ENCODE measurements at places on chromosomes 3 and 15.

GRCh38 chr15:90300988-90301706 lies 35.7 kb downstream of the NGRN start:
- peak; percentile 28 for DNase-seq

GRCh38 chr3:38031022-38031994 lies 1.9 kb upstream of the PLCD1 start:
- peak; percentile 26 for DNase-seq

DNA sequence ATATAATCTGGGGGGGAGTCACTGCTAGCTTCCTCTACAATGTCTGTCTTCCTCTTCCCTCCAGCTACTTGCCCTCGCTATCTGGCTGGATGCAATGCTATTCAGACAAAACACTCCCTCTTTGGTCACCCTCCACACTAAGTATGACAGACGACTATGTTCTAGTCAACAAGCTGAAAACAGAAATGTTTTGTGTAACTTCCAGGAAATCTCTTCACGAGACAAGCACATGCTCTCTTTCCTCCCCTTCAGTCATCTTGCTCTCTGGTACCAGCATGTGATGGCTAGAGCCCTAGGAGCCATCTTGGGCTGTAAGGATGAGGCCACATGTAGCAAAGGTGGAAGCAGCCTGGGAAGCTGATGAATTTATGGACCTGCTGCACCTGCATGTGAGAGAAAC lies 151.3 kb downstream of the ARRDC4 start:
- DNase-seq = no peak

- no peak for DNase-seq
Observed at GRCh38 chr3:16897254-16897926, 12.6 kb downstream of the PLCL2 start.

- no peak for DNase-seq
Observed at GRCh38 chr3:157913741-157914150, 192.5 kb downstream of the SHOX2 start.

- no peak for DNase-seq
Observed at GRCh38 chr15:74889390-74889882, 406 bp upstream of the MPI start.

GRCh38 chr3:40152482-40153133 lies 156.9 kb upstream of the EIF1B start:
- DNase-seq = no peak

GRCh38 chr3:108301695-108302404 lies 5.5 kb downstream of the HHLA2 start:
- DNase-seq = no peak

DNA sequence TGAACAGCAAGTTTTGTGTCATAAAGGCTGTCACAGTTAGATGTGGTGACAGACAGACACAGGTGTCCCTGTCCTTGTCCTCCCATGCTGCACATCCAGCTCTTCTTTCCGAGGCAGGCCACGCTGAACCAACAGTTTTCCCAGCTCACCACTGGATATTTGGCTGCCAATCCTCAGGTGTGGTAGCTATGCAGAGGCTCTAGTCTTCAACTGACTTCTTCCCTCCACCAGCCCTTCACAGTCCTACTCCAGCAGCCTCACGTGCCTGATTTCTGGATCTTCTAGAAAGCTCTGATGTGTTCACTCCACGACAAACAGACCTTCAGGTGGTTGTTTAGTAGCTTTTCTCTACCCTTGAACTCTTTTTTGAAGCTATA lies 145.5 kb downstream of the UACA start:
- no peak for DNase-seq

DNA sequence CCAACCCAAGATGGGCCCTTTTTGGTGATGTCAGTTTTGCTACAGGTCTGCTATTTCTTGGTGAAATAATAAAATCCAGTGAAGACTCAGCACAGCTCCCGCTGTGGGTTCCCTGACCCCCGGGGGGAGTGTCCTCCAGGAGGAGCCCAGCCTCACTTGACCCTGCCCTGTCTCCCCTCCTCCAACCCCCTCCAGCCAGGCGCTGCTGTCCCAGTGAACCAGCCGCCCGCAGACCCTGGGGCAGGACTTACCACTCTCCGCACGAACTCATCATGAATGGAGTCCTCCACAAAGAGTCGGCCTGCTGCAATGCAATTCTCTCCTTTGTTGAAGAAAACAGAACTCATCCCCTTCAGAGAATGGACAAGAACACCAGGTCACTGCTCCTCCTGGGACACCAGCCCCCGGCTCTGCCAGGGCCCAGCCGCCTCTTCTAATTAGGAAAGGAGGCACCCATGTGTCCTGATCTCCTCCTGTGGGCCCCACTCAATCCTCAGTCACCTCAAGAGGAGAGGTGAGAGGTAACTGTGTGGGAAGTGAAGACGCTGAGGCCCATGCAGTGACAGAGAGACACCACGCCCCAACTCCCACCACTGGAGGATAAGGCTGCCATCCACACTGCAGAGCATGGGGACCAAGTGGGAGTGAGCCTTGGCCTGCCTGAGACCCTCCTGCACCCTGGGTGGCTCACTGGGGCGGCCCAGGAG lies 28.8 kb upstream of the SLC41A3 start:
- no peak for DNase-seq

- no peak for DNase-seq
Observed at GRCh38 chr15:80769829-80770705, 9.1 kb upstream of the CEMIP start.

DNA sequence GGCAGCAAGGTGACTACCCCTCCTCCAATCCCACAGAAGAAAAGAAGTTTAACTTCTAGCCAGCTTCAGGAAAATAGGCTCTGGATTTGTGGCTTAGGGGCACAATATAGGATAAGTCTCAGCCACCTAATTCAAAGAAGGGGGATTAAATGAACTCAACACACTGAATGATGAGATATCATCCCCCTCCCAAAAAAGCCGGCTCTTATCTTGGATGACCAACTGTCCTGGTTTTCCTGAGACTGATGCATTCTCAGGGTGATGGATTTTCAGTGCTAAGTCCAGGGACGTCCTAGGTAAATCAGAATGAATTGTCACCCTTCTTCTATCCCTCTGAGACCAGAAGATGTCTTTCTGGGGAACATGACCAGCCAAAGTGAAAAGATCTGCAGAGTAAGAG lies 487.0 kb upstream of the PROK2 start:
- DNase-seq = no peak

DNA sequence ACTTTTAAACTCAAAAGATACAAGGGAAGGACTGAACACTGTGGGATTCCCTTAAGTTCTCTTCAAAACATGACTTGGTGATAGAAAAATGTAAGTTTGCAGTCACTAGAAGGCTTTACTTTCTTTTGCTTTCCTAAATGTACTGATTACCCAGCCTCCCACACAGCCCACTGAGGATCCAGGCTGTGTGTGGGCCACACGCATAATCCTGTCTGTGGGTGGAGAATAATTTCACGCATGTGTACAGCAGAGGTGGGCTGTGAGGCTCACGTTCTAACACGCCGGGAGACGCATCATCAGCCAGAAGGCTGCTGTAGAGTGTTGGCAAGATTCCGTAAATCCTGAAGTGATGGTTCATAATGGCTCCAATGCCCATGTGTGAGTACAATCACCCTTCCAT lies 165.5 kb downstream of the CLSTN2 start:
- no peak for DNase-seq

DNA sequence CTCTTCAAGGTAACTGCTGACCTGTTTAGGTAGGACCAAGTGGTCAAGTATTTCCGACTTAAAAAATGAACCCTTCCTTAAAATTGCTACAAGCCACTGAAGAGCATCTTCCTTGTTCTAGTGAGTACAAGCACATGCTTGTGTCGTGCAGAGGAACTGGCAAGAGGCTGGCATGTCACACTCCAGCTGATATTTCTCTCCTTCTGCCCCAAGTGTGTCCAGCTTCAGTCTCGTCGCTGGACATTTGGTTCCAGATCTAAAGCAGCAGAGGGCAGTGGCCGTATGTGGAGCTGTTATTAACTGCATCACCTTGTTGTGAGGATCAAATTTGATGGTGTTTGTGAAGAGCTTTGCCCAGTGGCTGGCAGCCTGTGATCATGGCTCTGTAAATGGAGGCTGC lies 10.0 kb downstream of the RBP2 start:
- DNase-seq = no peak

- DNase-seq = no peak
Observed at GRCh38 chr15:82650046-82650670, 3.0 kb upstream of the CPEB1 start.

DNA sequence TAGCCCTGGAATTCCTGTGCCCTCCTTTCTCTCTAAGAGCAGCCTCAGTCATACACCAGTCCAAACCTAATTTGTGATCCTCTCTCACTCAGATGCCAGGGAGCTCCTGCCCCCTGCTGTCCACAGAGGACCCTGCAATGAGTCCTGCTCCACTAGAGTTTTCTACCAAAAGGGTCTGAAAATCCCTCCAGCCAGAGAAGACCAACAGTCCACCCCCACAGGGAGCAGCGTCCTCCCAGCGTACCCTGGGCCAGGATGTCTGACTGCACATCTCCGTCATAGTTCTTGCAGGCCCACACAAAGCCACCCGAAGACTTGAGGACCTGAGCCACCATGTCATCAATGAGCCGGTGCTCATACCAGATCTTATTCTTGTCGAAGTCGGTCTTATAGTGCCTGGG lies 15.4 kb downstream of the IDH2 start:
- no peak for DNase-seq

DNA sequence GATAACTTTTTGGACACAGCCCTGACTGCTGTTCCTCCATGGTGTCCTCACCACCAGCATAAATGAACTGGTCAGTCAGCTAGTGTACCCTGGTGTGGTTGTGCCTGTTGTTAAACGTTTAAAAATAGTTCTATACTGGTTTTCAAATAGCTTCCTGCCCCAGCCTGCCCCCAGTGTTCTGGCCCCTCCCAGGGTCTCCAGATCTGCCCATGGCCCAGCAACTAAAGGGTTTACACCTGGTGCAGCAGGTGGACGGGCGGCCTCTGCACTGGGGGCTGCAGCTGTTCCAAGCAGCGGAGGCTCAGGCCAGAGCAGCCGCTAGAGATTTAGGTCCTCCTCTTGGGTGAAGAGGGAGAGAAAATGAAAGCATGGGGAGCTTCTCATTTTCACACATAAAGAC lies 6.1 kb upstream of the NR2E3 start:
- DNase-seq = no peak

DNA sequence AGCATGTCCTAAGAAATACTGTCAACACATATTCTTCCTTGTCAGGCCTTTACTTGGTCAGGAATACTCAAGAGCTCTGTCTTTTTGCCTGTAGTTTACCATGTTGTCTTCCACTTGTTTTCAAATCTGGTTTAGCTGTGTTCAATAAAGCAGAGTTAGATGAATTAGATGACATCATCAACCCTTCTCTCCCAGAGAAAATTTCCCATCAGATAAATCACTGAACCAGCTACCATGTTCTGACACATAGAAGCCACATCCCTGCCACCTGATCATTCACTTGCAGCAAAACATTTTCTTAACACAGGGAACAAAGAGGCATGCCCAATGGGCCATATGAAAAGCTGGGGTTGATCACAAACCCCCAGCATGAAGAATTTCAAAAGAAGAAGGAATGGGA lies 42.1 kb downstream of the TERC start:
- DNase-seq = no peak

GRCh38 chr3:159196359-159196758 lies 394.5 kb downstream of the MFSD1 start:
- no peak for DNase-seq

DNA sequence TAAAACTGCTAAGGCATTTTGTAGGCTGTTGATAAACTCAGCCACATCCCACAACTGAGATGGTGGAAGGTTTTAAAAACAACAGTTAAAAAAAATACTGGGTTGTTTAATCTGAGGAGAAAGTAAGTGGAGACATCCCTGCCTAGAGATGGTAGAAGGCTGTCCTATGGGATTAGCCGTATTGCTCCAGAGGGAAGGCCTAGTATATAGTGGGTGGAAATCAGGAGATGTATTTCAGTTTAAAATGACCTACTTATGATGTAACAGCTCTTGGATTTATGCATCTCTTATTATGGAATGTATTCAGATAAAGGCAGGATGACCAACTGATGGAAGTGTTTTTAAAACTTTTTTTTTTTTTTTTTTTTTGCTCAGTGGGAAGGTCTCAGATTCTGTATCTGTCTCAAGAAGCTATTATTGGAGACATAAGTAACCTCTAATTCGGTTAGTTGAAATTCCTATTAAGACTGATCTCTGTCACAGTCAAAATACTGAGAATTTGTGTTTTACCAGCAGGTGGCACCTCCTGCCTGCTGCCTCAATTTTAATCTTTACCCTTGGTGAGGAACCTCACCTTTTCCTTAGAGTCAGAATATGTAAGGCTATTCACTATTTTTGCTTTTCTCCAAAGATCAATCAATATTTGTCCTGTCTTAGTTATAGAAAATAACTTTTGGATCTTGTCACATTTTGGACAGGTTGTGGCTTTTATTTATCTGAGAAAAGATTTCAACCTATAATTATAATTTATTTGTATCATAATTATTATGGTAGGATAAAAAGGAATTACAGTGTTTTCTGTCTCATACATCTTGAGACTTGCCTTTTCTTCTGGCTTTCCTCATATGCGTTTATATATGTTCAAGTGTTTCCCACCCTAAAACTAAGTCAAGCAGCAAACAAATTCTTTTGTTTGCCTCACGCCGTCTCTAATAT lies 63.0 kb downstream of the VPS8 start:
- DNase-seq = no peak

- DNase-seq = no peak
Observed at GRCh38 chr3:30516238-30516637, 90.2 kb upstream of the TGFBR2 start.

- DNase-seq = no peak
Observed at GRCh38 chr3:64291345-64291744, 66.1 kb upstream of the PRICKLE2 start.
